Activated naive CD4-positive, alpha-beta T cell treated with anti-CD3 and anti-CD28 coated beads, Interleukin-2, amount 50 U/mL, for 72 hours (primary cell): ENCODE measurements at places on chromosomes 4 and X.
A peak's percentile ranks its signal among the peaks of the same experiment; 100 is the strongest.

DNA sequence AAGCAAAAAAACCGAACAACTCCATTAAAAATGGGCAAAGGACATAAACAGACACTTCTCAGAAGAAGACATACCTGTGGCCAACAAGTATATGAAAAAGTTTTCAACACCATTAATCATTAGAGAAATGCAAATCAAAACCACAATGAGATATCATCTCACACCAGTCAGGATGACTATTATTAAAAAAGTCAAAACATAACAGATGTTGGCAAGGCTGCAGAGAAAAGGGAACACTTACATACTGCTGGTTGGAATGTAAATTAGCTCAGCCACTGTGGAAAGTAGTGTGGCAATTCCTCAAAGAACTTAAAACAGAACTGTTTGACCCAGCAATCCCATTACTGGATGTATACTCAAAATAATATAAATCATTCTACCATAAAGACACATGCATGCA is 436.3 kb downstream of the KLHL13 start:
- DNase-seq: no peak

GRCh38 chr4:138759554-138759902 is 256.1 kb upstream of the NOCT start:
- no peak for DNase-seq

DNA sequence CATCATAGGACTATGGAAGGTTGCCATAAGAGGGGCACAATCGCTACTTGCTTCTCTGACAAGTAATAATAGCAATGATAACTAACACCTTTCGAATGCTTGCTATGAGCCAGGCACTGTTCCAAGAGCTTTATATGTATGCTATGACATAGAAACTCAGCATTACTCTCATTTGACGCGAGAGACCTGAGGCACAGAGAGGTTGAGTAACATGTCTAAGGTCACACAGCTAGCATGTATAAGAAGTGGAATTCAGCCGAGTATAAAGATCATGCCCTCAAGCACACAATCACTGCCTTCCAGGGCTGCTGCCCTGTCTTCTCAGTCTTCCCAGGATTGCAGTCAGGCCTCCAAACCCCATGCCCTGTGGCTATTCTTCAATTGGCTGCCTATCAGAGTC is 19.5 kb downstream of the PJA1 start:
- DNase-seq: no peak

DNA sequence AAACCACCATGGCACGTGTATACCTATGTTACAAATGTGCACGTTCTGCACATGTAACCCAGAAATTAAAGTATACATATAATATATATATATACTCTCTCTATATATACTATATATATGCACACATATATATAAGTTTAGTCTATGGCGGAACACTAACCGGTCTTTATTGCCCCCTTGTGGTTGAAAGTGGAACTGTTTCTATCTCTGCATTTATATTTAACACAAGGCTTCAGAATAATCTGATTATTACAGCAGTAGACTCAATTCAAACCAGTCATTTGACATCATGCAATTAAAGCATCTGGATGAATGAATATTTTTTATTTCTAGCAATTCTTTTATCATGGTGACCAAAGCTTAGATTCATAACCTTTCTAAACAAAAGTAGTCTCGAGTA is 14.6 kb downstream of the RAB9B start:
- DNase-seq: peak; percentile 53

DNA sequence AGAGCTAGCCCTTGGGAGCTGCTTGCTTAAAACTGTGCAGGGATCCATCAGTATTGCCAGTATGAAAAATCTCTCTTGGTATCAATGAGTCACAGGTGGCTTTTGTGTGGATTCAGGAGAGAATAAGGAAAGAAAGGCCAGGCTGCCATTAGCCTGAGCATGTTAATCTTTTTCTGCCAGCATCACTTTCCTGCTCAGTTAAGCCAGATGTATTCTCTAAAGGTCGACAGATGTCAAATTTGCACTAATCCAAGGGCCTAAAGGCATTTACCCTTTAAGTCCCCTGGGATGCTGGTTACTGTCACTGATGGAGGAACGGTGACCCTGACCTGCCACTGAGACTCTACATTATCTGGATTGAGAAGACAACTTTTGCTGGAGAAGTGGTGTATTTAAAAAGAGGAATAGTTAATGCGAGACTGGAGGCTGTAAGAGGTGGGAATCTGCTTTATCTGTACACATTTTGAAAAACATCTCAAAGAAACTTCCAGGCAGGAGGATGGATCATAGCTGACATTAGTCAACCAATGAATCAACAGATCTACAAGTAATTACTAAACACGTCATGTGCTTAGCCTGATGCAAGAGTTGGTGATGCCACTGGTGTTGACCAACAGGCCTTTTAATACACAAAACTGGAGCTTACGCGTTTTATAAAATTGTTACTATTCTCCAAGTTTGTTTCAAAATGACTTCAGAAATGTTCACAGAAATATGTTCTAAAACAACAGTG is 241.4 kb upstream of the ANXA3 start:
- DNase-seq: no peak

- no peak for DNase-seq
Observed at GRCh38 chr4:1478766-1479355, 72.6 kb upstream of the NKX1-1 start.

- DNase-seq: no peak
Observed at GRCh38 chrX:153645921-153646488, 998 bp upstream of the DUSP9 start.

GRCh38 chr4:33421887-33422286 is 2701.7 kb downstream of the PCDH7 start:
- no peak for DNase-seq
